GM23248 (cell line): ENCODE measurements at places on chromosomes 7 and 10. TPM values are rescaled to one million over a fixed set of nuclear protein-coding genes. Genes with fewer than 3 reads are reported as not detected.

DNA sequence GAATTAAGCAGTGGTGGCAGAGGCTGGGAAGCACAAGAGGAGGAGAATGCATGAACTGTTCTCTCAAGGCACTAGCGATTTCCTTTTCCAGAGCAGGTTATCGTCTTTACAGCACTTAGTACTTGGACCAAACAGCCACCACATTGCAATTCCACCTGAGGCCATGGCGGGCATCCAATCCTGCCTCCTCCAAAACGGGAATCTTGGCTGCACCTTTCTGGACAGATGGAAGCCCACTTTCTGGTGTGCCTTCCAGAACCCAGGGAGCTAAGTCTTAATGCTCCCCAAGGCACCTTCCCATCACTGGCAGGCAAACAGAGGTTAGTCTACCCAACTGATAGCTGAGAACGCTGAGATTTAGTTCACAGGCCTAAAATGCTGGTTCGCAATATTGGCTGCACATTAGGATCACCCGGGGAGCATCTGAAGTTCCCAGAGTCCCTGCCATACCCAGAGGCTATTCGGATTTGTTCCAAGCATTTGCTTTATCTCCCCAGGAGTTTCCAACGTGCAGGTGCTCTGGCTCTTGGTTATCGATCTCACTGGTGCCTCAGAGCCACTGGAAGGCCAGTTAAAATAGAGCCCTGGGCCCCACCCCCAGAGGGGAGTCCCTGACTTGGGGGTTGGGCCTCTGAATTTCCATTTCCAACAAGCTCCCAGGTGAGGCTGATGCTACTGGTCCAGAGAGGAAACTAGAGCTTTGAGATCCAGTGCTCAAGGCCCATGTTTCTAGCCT, 62.2 kb downstream of the KCNMA1 start:
- DNase-seq, result no peak

- DNase-seq, result no peak
Observed at GRCh38 chr7:148672041-148672440, 26.7 kb upstream of the CUL1 start.

DNA sequence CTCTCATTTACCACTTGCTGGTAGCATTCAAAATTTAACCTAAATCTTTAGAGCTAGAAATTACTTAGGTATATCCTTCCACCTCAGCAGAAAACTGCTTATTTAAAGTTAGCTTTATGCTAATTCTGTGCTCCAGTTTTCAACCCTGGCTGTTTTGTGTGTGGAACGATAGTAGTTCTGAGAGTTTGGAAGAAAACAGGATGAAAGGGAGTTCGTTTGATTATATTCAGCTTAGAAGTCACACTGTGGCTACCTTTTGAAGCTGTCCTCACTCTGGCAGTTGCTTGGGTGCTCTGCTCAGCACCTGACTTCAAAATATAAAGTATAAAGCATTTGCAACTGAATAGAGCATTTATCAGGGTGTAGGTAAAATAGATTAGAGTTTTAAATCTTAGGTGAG, 2.6 kb upstream of the ASCC1 start:
- DNase-seq, result no peak

GRCh38 chr7:100641463-100641859, at the start of gene TFR2:
TSS of gene TFR2 (minus strand) at chr7:100641552. CDS start at chr7:100641509, 43 bp downstream.
- no peak for DNase-seq

The SPDYE2B gene
- total RNA-seq, result not detected in 2 replicates

DNA sequence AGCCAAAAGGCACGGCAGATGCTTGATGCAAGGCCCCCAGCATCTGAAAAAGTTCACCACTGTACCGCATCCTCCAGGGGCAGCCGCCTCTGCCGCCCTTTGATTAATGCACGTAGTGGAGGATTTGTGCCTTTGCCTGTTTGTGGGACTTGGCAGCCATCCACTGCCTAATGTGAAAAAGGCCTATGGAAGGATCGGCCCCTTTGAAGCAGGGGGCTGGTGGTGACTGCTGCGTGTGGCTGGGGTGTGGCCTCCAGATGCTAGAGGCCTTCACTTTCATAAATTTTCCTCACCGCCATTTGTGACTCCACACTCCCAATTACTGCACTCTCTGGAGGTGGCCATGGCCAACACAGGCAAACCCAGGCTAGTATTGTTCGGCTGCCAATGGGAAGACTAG, 226.0 kb downstream of the BMPER start:
- DNase-seq, result no peak

The HOXA10 gene
- 27.4 and 29.3 TPM in 2 replicates for total RNA-seq

DNA sequence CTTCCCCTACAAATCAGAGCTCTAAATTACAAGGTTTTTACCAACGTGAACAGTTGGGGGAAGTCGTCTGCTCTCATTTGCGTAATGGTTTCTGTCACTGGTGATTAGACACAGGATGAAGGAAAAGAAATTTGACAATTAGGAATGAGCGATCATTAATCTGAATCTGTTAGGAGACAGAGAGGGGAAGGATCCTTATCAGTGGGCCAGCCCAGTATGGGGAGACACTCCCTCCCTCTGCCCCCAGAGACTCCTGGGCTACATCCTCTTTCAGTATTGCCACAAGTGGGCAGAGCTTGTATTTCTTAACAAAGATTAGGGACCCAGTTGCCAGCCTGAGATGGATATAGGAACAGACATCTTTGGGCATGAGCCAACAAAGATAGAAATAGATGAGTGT, 15.5 kb downstream of the HIF1AN start:
- DNase-seq, result no peak

DNA sequence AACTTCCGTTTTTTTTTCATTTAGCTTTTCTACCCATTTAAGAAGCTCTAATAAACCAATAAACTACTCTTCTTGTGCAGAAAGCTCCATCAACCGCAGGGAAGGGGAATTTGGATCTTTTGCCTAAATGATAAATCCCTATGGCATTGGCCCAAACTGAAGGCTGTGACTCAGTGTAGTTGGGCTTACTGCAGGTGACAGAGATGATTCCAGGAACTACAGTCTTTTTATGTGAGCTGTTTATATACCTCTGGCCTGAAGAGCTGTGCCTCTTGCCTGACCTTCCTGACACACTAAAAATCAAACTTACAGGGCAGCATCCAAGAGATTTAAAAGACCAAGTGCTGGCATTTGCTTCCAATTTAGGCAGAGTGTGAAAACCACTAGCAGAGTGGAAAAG, 25.2 kb downstream of the ABCB1 start:
- peak; percentile 19 for DNase-seq

- DNase-seq, result peak; percentile 20
Observed at GRCh38 chr10:129417870-129418269, 49.2 kb upstream of the MGMT start.
